ENCODE measurements at places on chromosomes 4 and X. TPM values are rescaled to one million over a fixed set of nuclear protein-coding genes. Genes with fewer than 3 reads are reported as not detected.

The MAGEC1 gene
- total RNA-seq, result not detected

The TRIM61 gene
- total RNA-seq, result 1.2 TPM

The ERCC6L gene
- total RNA-seq, result 1.8 TPM

The CCDC120 gene
- 3.6 TPM for total RNA-seq

The FAM47A gene
- not detected for total RNA-seq

The ARX gene
- 0.10 TPM for total RNA-seq
